ENCODE measurements at places on chromosomes 4 and X.

- no peak for DNase-seq
Observed at GRCh38 chr4:110869114-110869513, 246.2 kb upstream of the PITX2 start.

- DNase-seq = no peak
Observed at GRCh38 chrX:129572422-129572821, 32.4 kb downstream of the OCRL start.

DNA sequence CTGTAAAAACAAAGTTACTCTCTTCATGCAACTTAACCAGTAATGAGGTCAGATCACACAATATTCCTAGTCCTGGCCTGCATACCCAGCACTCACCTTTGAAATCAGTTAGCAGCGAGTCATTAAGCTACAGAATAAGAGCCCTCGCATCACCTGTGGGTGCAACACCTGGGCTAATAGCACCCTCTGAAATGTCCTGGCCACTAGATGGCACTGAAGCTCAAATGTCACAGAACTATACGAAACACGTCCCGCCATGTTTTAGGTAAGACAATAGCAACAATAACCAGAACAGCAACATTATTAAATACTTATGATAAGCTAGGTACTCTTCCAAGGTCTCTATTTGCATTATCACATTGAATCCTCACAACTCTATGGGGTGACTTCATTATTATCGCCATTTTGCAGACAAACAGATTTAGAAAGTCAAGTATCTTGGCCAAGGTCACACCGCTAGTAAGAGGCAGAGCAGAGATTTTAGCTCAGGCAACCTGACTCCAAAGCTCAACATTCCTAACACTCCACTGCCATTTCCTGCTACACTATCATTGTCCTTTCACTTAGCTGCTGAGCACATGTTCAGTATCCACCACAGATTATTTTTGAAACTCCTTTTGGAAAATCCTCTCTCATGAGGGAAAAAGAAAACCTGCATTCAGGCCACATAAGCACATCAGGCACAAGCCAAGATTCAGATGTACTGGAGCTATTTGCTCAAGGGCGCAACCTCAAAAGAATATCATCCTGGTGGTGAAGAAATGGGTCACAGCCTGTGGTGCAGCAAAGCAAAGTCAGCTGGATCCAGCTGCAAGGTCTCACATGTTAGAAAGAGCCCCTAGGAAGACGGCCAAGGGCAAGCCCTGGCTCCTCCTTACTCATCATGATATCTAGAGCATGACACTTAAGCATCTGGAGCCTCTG is 59.5 kb upstream of the KDR start:
- peak; percentile 16 for DNase-seq

GRCh38 chr4:77819404-77819842 is 255 bp upstream of the CNOT6L start:
- DNase-seq = no peak

DNA sequence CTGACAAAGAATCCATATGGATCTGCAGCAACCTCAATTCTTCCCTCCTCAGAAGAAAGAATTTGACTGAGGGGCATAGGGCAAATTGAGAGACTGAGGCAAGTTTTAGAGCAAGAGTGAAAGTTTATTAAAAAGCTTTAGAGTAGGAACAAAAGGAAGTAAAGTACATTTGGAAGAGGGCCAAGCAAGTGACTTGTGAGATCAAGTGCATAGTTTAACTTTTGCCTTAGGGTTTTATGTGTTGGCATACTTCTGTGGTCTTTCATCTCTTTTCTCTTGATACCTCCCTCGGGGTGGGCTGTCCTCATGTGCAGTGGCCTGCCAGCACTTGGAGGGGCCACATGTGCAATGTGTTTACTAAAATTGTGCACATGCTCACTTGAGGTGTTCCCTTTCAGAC is 98.0 kb upstream of the MAGEB16 start:
- DNase-seq = no peak

- DNase-seq = no peak
Observed at GRCh38 chr4:17315459-17315858, 196.4 kb downstream of the QDPR start.

- DNase-seq = peak; percentile 4
Observed at GRCh38 chrX:44228621-44229020, 114.9 kb downstream of the EFHC2 start.

GRCh38 chr4:98260047-98260578 is 1.1 kb upstream of the RAP1GDS1 start:
- no peak for DNase-seq

- no peak for DNase-seq
Observed at GRCh38 chr4:123846092-123846491, 449.5 kb downstream of the SPRY1 start.

GRCh38 chr4:107866726-107867125 is 42.0 kb downstream of the SGMS2 start:
- no peak for DNase-seq
